Hair follicle dermal papilla cell (primary cell): ENCODE measurements at places on chromosomes 4 and X. TPM values are rescaled to one million over a fixed set of nuclear protein-coding genes. Genes with fewer than 3 reads are reported as not detected.

The DCAF8L2 gene
- total RNA-seq: not detected in 2 replicates

The UGT2B10 gene
- total RNA-seq: not detected in 2 replicates

The HS3ST1 gene
- 0.12 and 0.16 TPM in 2 replicates for total RNA-seq

The FRYL gene
- total RNA-seq: 44.1 and 49.7 TPM in 2 replicates

The HGFAC gene
- 0.49 TPM in 1 of 2 replicates, not detected in the other for total RNA-seq

The FMR1NB gene
- not detected in 2 replicates for total RNA-seq
